Activated CD4-positive, alpha-beta T cell treated with anti-CD3 and anti-CD28 coated beads, Interleukin-2, amount 10 ng/mL, durations not matched to agents 24 days and 14 days (primary cell): ENCODE measurements at places on chromosomes 2 and 18. TPM values are rescaled to one million over a fixed set of nuclear protein-coding genes. Genes with fewer than 3 reads are reported as not detected.

DNA sequence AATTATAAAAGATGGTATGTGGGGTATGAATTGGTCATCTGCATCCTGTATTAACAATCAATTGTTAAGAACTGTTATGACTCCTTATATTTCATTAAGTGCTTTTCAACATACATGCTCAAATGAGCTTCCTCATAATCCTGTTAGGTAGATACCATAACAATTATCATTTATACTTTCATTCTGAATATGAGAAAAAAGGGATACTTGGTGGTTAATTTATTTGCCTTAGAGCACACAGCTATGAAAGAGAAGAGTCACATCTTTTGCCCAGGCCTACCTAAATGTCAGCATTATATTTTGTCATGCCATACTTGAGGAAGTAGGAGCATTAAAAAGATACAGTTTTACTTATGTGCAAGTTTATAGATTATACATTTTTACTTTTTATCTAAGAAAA is 169.6 kb downstream of the TCF4 start:
- no peak overlapping the region for H3K27ac ChIP-seq
- no peaks in the 10 kb centered on the region for H3K4me1 ChIP-seq
- no peaks in the 10 kb centered on the region for H3K36me3 ChIP-seq
- H3K4me3 ChIP-seq = no peak overlapping the region
- no peak for DNase-seq
- peaks cover 2% of the 10 kb centered on the region for H3K27me3 ChIP-seq

DNA sequence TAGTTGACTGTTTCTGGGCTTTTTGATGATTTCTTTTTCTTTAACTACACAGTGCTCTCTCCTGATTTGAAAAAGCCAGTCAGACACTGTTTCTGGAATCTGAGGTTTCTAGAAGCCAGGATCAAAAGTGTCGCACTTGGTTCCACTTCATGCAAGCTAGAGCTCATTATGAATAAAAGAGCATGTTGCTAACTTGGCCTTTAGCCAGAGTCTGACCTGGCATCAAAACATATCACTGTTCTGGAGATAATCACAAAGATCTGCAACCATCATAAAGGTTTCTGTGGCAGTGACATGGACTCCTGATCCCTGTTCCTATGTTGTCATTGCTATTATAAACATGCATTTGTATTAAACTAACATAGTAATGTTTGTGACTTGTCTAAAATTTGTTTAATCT is 76.1 kb upstream of the MAPRE2 start:
- H3K27me3 ChIP-seq = peaks cover 8% of the 10 kb centered on the region
- H3K27ac ChIP-seq = no peak overlapping the region
- no peaks in the 10 kb centered on the region for H3K36me3 ChIP-seq
- no peak for DNase-seq
- no peaks in the 10 kb centered on the region for H3K4me1 ChIP-seq
- no peak overlapping the region for H3K4me3 ChIP-seq

PROKR1 gene
- total RNA-seq = not detected in 2 replicates

CHPF gene
- total RNA-seq = 37.8 and 38.3 TPM in 2 replicates

GRCh38 chr2:231568785-231569435 is 23.8 kb upstream of the TEX44 start:
- no peaks in the 10 kb centered on the region for H3K36me3 ChIP-seq
- H3K4me3 ChIP-seq = no peak overlapping the region
- DNase-seq = no peak
- no peak overlapping the region for H3K27ac ChIP-seq
- H3K27me3 ChIP-seq = peaks cover 10% of the 10 kb centered on the region

ALPG gene
- not detected in 2 replicates for total RNA-seq

CRYBA2 gene
- total RNA-seq = not detected in 2 replicates
